Amniotic stem cell (primary cell): ENCODE measurements at places on chromosomes 13 and 19.

DNA sequence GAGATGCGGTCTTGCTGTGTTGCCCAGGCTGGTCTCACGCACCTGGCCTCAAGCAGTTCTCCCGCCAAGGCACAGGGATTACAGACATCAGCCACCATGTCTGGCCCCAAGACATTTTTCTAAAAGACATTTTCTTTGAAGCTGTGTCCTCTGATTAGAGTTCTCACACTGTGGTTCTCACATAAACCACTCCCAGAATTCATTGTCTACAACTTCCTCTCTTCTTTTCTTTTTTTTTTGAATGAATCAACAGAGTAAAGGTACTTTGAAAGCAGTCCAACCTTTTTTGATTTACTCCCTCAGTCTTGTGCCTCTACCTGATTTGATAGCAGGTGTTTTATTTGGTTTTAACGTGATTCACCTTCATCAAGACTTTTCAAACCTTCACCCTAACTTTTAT, 14.3 kb upstream of the SHD start:
- no peak for DNase-seq

GRCh38 chr13:44730851-44731250, 154.7 kb upstream of the TSC22D1 start:
- no peak for DNase-seq

- no peak for DNase-seq
Measured at GRCh38 chr19:9848762-9849161, 13.6 kb downstream of the PIN1 start.

- no peak for DNase-seq
Measured at GRCh38 chr19:53892981-53893325, 11.0 kb downstream of the PRKCG start.

DNA sequence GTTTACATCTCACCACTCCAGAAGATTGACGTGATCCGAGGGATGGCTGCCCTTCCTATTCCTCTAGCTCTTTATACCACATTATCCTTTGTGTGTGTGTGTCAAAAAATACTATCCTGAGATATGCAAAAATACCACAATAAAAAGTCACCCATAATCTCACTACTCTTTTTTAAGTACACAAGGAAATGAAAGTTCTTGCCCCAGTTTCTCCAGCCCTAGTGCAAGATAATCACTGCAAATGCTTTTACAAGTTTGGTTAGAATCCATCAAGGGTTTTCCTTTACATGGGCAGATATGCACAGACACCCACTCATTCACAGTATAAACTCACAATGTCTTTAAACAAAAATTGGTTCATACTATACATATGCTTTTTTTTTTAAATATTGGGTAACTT, 89.3 kb downstream of the DIAPH3 start:
- no peak for DNase-seq

DNA sequence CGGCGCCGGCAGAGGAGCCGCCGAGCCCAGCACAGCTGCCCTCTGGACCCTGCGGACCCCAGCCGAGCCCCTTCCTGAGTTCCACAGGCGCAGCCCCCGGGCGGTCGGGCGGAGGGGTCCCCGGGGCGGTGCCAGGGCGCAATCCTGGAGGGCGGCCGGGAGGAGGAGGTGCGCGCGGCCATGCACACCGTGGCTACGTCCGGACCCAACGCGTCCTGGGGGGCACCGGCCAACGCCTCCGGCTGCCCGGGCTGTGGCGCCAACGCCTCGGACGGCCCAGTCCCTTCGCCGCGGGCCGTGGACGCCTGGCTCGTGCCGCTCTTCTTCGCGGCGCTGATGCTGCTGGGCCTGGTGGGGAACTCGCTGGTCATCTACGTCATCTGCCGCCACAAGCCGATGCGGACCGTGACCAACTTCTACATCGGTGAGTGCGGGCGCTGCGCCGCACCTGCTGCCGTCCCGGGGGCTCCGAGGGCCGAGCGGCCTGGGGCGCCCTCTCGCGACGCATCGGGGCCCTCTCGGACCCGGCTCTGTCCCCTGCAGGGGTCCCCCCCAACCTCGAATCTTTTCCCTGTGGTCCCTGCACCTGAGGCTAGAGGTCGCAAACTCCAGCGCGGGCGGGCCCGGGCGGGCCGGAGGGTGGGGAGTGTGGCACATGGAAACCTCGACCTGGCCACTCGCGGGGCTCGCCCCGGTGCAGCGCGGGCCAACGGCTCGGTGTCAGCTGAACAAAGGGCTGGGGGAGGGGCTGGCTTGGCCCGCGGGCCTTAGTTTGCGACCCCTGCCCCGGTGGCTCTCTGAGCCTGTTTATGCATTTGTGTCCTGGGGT, at the start of gene KISS1R:
Gene KISS1R, plus strand, starts transcription at position 11 of the 829 bp plus-strand sequence. Its CDS starts 170 bp downstream, at position 181.
- DNase-seq, result no peak

GRCh38 chr19:18700501-18701249, 17.2 kb downstream of the CRTC1 start:
- peak; percentile 2 for DNase-seq

DNA sequence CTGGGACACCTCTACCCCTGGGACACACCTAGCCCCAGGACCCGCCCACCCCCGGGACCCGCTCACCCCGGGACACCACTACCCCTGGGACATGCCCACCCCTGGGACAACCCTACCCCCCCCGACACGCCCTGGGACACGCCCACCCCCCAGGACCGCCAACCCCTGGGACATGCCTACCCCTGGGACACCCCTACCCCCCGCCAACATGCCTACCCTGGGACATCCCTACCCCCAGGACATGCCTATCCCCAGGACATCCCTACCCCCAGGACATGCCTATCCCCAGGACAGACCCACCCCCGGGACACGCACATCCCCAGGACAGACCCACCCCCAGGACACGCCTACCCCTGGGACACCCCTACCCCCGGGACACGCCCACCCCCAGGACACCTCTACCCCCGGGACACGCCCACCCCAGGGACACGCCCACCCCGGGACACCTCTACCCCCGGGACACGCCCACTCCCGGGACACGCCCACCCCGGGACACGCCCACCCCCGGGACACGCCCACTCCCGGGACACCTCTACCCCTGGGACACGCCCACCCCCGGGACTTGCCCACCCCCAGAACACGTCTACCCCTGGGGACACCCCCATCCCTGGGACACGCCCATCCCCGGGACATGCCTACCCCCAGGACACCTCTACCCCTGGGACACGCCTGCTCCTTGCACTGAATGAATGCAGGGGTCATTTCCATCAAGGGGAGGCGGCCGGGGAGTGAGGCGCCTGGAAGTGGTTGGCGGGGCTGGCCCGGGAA, 32.3 kb downstream of the ADPRHL1 start:
- no peak for DNase-seq

DNA sequence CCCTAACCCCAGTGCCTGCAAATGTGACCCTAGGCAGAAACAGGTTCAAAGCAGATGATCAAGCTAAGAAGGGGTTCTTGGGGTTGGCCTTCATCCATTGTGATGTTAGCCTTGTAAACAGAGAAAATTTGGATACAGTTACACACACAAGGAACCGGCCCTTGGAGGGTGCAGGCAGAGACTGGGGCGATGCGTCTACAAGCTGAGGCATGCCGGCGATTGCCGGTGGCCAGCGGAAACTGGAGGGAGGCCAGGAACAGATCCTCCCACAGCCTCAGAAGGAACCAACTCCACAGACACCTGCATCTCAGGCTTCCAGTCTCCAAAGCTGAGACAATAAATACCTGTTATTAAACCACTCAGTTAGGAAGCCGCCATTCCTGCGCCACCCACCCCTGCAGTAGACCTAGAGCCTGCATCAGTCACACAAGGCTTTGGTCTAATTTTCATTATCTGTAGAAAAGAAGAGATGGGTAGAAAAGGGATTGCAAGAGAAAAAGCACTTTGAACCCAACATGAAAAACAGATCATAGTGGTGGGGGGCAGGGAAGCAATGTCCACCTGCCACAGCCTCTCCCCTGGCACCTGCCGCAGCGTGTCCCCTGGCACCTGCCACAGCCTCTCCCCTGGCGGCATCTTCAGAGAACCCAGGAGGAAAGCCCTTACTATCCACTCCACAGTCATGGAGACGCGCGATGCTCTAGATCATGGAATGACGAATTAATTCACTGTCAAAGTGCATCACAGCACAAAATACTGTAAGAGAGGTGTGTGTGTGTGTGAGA, 119.7 kb upstream of the SOX1 start:
- no peak for DNase-seq

DNA sequence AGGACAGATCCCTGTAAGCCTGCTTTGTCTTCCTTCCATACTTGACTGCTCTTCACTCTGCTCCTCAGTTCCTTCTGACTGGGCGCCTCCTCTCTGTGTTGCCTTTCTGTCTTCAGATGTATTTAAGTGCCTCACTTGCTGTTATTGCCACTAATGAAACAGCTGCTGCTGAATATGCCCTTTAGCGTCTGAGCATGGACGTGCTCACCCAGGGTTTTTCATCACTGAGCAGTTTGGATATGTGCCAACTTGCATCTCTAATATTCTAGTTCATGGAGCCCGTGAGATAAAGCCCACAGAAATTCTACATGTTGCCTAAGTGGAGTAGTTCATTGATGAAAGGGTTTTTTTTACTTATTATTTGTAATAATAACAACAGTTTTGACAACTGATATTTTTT, 198.2 kb downstream of the MYO16 start:
- no peak for DNase-seq

DNA sequence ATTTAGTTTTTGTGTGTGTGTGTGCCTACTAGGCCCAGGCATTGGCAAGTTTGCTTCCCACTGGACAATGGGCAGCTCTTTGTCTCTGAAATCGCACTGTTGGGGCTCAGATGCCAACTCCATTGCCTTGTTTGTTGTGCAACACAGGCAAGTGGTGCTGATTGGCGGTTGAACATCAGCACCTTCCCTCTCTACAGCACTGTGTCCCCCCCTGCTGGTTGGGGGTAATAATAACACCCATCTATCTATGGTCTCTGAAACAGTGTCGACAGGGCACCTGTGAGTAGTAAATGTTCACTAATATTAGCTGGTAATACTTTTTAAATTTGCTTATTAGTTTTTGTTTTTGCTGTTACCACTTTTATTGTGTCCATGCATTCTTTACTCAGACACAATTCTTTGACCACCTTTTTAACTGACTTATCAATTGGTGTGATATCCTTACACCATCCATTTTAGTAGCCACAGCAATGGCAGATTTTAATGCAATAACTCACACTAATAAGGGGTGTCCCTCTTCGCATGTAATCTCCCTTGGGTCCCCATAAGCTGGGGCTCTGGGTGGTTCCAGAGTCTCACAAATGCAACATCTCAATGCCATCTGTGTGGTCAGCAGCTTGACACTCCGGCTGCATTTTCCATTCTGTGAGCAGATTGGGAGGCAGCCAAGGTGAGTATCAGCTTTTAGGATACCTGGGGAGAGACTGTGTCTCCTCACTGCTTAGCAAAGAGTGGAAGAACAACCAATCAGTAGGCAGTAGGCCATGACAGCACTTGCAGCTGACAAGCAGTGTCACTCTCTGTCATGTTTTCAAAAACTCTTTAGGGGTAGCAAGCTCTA, 47.7 kb upstream of the UQCRFS1 start:
- DNase-seq, result no peak

DNA sequence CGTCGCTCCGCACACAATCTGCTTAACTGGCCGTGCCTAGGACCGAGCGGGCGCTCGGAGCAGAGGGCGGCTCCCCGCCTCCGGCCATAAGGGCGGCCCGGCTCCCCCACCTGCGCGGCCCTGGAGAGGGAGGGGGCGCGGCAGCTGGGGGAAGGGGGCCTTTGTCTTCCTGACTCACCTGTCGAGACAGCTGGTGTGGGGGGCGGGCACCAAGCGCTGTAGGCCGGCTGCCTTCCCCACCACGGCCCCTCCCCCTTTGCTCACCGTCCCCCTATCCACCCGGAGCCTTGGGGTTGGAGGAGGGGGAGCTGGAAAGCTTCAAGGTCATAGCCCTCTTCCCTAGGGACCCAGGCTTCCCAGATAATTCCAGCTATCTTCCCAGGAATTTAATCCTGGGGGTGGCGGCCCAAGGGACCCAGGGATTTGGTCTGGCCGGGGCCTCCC, 1.2 kb downstream of the VASP start:
- DNase-seq, result no peak

DNA sequence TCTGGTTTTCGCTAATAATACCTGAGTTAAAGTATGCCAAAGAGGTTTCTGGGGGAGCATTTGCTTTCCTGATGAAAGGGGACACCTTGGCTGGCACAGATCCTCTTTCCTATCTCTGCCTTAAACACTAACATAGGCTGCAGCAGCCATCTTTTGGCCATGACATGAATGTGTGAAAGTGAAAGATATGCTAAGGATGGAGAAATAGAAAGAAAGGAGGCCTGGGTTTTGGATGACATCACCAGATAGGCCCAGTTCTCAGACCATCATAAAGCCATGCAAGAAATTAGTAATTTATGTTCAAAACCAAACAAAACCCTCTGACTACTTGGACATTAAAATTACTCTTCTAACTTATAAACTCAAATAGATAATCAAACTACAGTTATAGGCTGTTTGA, 279.7 kb downstream of the COG6 start:
- DNase-seq, result no peak

DNA sequence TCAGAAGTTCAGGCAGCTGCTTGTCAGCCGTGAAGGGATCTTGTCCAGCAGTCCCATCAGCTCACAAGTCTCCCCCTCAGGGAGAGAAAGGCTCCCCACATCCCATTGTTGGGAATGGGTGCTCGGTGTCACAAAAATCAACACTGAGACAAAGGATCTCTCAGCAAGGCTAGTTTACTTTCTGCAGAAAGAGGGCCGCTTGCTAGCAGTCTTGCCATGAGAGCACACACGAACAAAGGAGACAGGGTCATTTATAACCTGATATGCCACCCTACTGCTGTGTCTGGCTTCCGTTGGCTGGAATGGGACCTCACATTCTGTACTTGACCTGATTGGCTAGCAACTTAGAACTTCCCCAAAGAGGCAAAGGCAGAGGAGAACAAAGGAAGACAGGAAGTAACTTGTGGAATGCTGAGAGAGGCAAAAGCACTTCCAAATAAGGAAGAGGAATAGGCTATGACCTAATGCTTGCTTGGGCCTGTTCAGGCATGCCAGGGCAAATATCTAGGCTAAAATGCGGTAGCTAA, 8.7 kb upstream of the IGFL3 start:
- DNase-seq, result peak; percentile 1

DNA sequence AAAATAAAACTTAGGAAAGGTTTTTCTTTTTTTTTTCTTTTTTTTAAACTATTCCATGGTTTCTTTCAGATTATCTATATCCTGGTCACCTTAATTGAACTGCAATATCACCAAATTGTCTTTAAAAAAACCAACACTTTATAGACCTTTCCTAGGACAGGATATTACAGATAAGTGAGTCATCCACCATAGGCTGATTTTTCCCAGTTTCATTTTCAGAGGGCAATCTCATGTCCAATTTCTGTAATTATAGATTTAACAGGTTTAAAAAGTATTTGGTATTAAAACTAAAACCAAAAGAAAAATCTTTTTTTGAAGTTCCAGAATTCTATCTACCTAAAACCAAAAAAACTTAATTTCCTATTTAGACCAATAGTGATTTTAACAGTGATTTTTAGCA, 13.2 kb downstream of the SPART start:
- DNase-seq, result no peak

DNA sequence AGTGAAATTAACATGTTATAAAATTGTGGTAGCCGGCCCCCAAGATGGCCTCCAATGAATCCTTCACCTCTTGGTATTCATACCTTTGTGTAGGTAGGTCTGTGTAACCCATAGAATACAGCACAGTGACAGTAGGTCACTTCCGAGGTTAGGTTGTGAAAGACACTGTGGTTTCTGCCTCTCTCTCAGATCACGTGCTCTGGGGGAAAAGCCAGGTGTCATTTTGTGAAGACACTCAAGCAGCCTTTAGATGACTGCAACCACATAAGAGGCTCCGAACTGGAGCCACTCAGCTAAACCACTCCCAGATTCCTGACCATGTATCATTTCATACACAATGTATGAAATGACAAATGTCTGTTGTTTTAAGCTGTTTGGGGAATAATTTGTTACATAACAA, 9.8 kb upstream of the USPL1 start:
- DNase-seq, result no peak
